ENCODE measurements at places on chromosomes 4 and X. TPM values are rescaled to one million over a fixed set of nuclear protein-coding genes. Genes with fewer than 3 reads are reported as not detected.

The COL25A1 gene
- not detected for total RNA-seq

The USP51 gene
- 1.1 TPM for total RNA-seq

The GNRHR gene
- not detected for total RNA-seq

The MAML3 gene
- total RNA-seq, result 1.5 TPM

The NWD2 gene
- not detected for total RNA-seq

The KDR gene
- total RNA-seq, result not detected

The PCDH10 gene
- total RNA-seq, result not detected

The RTL3 gene
- under 0.01 TPM for total RNA-seq

The MAPK10 gene
- total RNA-seq, result 0.89 TPM

The GPC3 gene
- total RNA-seq, result not detected

The PNMA3 gene
- not detected for total RNA-seq

The SPP1 gene
- 3.1 TPM for total RNA-seq

The MCF2 gene
- total RNA-seq, result not detected

The SCML2 gene
- 2.1 TPM for total RNA-seq

The MAOA gene
- total RNA-seq, result 0.76 TPM

The CLNK gene
- not detected for total RNA-seq

The RS1 gene
- total RNA-seq, result not detected

The RASSF6 gene
- not detected for total RNA-seq

The SPATA4 gene
- not detected for total RNA-seq

The CYLC1 gene
- not detected for total RNA-seq

The TMSB15A gene
- 1.4 TPM for total RNA-seq

The XKRX gene
- total RNA-seq, result not detected

The CCDC149 gene
- total RNA-seq, result 5.8 TPM

The ZNF732 gene
- 0.11 TPM for total RNA-seq

The SAGE1 gene
- total RNA-seq, result not detected

The SYN1 gene
- total RNA-seq, result not detected

The GATA1 gene
- not detected for total RNA-seq

The ASMT gene
- total RNA-seq, result not detected

The RAB39B gene
- 2.0 TPM for total RNA-seq

The PJA1 gene
- total RNA-seq, result 25.2 TPM

The LDOC1 gene
- 1.5 TPM for total RNA-seq

The EREG gene
- total RNA-seq, result 4.4 TPM

The NPY1R gene
- not detected for total RNA-seq

The SMARCA1 gene
- 36.9 TPM for total RNA-seq

The CTAG1B gene
- total RNA-seq, result not detected

The CCNA2 gene
- 45.3 TPM for total RNA-seq

The LAMP2 gene
- total RNA-seq, result 175 TPM

The GRPEL1 gene
- 21.6 TPM for total RNA-seq

The MAP3K15 gene
- total RNA-seq, result not detected

The MAGEA9B gene
- total RNA-seq, result not detected

Measured in GM23248 (cell line).